Stimulated activated CD4-positive, alpha-beta T cell treated with anti-CD3 and anti-CD28 coated beads, Interleukin-1b, Interleukin-23, amount 100 ng/mL, for 24 hours (primary cell): ENCODE measurements at places on chromosomes 16 and 17.

DNA sequence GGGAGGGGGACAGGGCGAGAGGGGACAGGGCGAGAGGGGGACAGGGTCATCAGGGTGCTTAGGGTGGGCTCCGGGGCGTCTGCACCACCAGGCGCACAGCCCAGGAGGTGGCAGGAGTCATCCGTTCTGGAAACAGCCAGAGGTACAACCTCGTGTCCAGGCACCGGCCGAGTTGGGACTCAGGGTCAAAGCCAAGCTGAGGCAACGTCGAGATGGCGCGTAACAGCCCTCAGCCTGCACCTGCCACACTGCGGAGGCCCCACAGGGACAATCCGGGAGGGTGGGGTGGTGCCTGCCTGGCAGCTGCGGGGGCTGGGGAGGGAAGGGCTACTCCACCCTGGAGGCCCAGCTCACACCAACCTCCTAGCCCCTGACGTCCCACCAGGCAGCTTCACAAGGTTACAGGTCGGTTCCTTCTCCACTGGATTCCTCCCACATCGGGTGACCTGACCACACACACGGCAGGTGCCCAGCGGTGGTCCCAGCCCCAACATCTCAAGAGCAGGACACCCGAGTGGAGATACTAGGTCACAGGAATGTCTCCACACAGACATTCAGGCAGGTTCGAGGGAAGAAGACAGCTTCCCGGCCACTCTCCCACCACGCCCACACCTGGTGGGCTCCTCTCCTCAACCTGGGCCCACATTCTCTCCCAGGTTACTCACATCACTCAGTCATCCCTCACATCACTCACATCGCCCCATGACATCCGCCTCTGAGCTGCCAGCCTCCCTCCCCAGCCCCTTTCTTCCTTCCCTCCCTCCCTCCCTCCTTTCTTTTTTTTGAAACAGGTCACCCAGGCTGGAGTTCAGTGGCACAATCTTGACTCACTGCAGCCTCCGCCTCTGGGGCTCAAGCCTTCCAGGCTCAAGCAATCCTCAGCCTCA lies 47.3 kb downstream of the RPH3AL start:
- no peak for DNase-seq

GRCh38 chr17:45306623-45307022 lies 10.2 kb downstream of the MAP3K14 start:
- no peak for DNase-seq

GRCh38 chr17:48814504-48814903 lies 2.5 kb downstream of the TTLL6 start:
- peak; percentile 32 for DNase-seq

DNA sequence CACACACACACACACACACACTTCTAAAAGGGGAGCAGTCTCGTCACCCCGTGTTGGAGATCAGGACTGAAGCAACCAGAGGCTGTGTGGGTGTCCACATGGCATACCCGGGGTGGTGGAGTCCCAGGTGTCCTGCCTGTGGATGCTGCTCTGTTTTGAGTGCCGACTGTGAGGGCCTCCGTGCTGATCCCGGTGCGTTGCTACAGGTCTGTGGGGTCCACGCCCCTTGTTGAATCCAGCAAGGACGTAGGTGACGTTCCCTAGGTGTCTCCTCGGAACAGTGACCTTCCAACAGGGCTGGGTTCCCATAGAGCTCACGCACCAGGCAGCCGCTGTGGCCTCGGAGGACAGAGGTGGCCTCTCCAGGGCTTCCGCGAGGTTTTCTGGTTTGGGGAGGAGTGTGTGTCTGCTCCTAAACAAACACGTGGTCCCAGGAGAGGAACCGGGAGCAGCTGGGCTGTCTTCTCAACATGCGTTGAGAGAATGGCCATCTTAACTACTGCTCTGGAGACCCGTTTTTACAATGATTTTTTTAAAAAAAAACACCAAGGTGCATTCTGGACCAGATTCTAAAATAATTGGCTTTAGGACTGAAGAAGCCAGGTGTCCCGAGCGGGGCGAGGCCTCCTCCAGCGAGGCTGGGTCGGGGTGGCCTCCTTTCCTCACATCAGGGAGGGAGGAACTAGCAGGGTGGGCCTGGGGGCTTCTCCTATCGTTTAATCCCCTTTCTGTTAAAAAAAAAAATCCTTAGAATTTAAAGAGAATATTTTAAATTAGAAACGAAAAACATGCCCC lies 100.6 kb upstream of the ZNF750 start:
- DNase-seq = no peak

DNA sequence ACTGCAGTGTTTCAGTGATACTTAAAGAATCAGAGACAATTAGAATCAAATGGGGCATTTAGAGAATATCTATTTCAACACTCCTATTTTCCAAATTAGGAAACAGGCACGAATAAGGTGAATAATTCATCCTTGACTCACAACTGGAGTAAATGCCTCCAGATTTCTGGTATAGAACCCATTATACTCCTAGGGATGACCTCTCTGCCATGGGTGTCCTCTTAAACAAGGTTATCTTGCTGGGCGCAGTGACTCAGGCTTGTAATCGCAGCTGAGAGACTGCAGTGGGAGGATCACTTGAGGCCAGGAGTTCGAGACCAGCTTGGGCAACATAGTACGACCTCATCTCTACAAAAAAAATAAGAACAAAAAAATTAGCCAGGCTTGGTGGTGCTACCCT lies 139.8 kb upstream of the ELAC2 start:
- no peak for DNase-seq

DNA sequence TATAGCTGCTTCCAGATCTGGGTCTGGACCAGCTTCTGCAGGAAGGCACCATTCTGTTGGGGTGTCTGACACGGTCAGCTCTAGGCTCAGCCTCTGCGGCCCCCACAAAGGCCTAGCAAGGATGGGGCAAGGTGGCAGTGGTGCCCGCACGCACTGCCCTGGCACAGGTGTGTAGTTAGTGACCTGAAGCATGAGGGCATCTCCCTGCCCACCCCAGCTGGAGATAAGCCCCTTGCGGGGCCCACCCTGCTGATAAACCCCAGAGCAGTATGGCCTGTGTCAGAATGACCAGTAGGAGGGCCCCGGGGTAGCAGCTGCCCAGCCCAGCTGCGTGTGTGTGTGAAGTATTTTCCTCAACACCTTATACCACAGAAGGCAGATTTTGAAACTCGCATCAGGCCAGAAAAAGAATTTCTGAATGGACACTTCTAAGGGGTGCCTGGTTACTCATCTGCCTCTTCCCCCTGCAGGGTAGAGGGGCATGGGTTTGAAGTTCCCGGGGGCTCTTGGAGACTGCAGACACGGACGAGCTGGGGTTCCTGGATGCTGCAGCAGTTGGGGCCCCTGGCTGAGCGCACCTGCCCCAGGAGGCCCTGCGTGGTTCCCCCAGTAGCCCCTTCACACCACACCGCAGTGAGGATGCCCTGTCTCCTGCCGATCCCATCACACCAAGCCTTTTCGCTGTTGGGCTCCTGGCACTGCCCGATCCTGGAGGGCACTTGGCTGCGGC lies 4.5 kb downstream of the ARHGDIA start:
- DNase-seq = no peak

DNA sequence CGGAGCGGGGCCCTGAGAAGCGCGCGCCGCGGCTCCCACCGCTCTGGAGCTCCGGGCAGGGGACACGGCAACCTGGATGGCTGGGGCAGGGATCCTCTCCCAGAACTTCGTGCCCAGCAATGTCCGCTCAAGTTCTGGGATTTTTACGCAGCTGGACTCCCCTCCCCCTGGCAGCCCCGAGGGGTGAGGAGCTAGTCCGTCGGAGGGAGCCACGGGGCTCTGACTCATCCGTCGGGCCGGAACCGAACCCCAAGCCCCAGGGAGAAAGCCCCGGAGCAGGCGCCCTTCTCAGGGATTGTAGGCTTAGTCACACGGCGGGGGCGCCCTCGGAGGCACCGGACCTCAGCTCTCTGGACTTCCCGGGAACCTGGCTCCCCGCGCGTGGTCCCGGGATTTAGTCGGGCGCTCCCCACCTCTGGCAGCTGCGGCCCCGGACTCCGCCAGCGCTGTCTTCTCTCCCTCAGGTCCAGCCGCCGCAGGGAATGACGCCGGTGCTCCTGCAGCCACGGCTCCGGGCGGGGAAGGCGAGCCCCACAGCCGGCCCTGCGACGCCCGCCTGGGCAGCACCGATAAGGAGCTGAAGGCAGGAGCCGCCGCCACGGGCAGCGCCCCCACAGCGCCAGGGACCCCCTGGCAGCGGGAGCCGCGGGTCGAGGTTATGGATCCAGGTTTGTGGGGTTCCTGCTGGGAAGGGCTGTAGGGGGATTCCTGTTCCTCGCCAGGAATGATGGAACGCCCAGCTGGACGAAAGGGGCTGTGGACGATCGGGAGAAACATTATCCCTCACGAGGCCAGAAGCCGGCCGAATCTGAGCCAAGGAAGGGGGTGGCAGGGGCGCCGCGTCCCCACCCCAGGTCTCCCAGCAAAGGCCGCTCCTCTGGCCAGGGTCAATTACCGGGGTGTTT lies 830 bp downstream of the SPHK1 start:
- DNase-seq = peak; percentile 11

DNA sequence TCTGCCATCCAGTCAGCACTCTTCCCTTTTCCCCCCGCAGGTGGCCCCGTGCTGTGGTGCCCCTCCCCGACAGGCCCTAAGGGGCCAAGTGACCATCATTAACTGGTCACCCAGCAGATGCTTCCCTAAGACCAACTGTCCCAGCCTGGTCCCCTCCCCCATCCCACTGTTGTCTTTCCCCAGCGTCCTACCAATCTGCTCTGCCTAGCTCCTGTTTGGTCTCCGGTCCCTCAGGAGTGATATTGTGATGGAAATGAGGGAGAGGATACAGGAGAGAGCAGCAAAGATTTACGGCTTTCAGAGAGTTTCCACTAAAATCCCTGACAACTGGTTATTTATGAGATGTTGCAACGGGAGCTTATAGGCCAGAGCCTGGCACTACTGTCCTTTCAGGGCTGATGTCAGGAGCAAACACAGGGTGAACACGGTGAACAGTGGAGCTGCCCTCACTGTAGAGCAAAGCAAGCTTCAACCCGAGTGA lies 1.4 kb upstream of the TTLL6 start:
- no peak for DNase-seq

DNA sequence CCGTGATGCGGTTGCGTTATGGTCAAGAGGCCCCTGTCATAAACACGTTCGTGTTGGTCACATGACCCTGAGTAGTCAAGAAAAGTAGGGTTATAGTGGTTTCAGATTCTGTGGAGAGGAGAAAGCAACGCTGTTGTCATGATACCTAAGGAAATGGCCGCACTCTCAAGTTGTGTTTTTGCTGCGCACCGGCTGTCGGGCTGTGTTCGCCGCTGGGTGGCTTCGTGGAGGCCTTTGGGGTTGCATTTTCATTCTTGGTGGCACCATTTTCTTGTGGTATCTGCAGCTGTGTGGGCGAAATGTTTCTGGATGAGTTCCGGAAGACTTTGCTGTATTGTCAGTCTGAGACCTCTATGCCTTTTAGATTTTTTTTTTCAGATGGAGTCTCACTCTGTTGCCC lies 35.0 kb downstream of the DEF8 start:
- no peak for DNase-seq

- DNase-seq = no peak
Observed at GRCh38 chr17:57935833-57936807, 19.1 kb downstream of the CUEDC1 start.

GRCh38 chr16:5298202-5298601 lies 200.6 kb upstream of the EEF2KMT start:
- no peak for DNase-seq

GRCh38 chr17:45314741-45315647 lies 1.8 kb downstream of the MAP3K14 start:
- no peak for DNase-seq
